Type B pancreatic cell (in vitro differentiated cells): ENCODE measurements at places on chromosomes 1 and 21.

GRCh38 chr1:213951876-213952275 lies 35.9 kb upstream of the PROX1 start:
- no peak for DNase-seq

DNA sequence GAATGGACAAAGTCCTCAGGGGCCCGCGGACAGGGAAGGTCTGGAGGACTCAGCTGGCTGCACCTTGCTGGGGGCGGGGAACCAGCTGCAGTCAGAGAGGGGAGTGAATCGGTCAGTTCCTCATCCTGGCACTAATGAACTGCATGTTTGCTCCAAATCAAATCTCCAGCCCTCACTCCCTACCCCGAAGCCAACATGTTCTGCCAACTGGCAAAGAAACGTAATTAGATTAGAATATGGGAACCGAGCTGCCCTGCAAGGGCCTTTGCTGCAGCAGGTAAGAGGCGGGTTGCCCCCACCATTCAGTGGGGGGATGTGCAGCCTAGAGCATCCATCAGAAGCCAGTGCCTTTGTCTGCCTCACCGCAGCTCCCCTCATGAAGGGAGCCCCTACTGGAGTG lies 121.1 kb downstream of the AJAP1 start:
- DNase-seq, result no peak

GRCh38 chr21:34282223-34282622 lies 81.6 kb upstream of the KCNE2 start:
- DNase-seq, result no peak

- DNase-seq, result no peak
Measured at GRCh38 chr1:46110521-46110920, 21.9 kb downstream of the PIK3R3 start.

GRCh38 chr1:170580636-170581440 lies 48.9 kb downstream of the GORAB start:
- DNase-seq, result no peak

DNA sequence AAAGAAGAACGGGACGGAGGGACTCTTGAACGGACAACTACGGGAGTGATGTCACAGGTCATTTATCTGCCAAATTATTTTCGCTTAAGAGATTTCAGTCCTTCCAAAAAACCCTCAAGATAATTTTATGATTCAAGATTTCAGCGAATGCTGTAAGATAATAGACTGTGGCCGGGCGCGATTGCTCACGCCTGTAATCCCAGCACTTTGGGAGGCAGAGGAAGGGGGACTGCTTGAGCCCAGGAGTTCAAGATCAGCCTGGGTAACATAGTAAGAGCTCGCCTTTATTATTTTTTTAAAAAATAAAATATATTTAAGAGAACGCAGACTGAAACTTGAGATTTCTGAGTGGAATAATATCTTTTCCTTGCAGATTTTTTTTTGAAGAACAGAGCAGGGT lies 609 bp downstream of the RWDD2B start:
- no peak for DNase-seq

GRCh38 chr1:41416552-41417334 lies 55.5 kb downstream of the FOXO6 start:
- no peak for DNase-seq

DNA sequence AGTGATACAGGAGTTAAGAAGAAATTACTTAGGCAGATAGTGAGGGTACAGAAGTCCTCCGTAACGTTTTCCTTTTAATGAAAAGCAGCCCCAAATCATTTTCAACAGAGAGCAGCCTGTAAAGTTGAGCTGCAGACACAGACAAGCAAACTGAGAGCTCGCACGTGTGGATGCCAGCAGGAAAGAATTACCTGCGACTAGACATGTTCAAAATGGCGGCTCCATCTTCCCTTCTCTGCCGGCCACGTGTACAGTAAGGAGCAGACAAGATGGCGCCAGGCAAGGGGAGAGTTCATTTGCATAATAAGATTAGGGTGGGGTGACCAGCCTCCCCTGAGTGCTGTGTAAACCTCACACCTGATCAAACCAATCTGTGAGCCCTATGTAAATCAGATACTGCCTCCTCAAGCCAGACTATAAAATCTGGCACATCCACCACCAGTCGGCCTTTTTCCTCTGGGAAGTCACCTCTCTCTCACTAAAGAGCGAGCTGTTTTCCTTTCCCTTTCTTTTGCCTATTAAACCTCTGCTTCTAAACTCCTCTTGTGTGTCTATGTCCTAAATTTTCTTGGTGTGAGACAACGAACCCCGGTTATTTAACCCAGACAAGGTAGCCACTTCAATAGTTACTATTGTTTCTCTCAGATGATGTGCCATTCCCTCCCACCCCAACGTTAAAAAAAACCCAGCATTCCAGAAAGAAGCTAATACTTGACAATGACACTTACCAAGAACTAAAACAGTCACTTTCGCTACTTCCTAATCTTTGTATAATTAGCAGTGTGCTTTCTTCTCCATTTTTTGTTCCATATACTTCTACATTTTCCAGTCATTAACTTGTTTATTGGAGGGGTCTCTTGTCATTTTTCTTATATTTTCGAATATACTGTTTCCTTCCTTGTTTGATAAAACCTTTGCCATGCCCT lies 27.4 kb downstream of the DUSP10 start:
- no peak for DNase-seq
